ENCODE measurements at places on chromosomes 4 and X.

DNA sequence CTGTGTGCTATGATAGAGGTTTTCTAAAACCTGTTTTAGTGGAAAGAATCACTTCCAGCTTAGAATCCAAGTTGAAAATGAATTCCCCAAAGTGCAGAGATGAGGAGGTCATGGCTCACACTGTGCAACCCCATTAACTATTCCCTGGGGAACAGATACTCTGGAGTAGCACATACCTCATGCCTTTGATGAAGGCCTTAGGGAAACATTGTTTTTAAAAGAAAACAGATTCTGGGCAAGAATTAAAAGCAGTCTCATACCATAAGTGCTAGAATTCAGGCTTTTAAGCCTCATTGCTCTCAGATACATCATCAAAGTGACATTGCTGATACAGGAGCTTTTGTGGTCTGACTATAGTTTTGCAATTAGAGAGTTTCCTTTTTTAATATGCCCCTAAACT lies 115.1 kb downstream of the NDST4 start:
- no peak overlapping the region for H3K4me3 ChIP-seq
- DNase-seq = no peak
- no peaks in the 10 kb centered on the region for H3K27me3 ChIP-seq

GRCh38 chr4:146790515-146790914 lies 151.8 kb downstream of the POU4F2 start:
- H3K36me3 ChIP-seq = no peaks in the 10 kb centered on the region
- no peaks in the 10 kb centered on the region for H3K4me1 ChIP-seq
- H3K27ac ChIP-seq = no peak overlapping the region
- no peaks in the 10 kb centered on the region for H3K27me3 ChIP-seq

DNA sequence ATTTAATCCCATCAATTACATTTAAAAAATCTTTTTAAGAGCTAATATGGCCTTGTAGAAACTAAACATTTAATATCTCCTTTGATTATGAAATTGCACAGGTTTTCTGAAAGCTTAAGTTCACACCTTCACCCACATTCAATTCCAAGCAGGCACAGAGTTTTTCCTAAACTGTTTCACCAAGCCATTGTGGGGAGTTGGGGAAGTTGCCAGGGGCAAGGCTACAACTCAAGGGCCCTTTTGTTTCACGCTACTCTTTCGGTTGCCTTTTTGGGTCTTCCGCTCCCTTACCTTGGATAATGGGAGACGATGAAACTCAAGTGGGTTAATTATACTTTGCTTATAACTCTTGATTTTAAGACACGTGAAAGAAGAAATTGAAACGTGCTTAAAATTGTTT lies 33.3 kb downstream of the APBB2 start:
- no peaks in the 10 kb centered on the region for H3K36me3 ChIP-seq
- no peak overlapping the region for H3K4me3 ChIP-seq
- H3K4me1 ChIP-seq = peaks cover 25% of the 10 kb centered on the region
- no peak for DNase-seq
- H3K27me3 ChIP-seq = no peaks in the 10 kb centered on the region

DNA sequence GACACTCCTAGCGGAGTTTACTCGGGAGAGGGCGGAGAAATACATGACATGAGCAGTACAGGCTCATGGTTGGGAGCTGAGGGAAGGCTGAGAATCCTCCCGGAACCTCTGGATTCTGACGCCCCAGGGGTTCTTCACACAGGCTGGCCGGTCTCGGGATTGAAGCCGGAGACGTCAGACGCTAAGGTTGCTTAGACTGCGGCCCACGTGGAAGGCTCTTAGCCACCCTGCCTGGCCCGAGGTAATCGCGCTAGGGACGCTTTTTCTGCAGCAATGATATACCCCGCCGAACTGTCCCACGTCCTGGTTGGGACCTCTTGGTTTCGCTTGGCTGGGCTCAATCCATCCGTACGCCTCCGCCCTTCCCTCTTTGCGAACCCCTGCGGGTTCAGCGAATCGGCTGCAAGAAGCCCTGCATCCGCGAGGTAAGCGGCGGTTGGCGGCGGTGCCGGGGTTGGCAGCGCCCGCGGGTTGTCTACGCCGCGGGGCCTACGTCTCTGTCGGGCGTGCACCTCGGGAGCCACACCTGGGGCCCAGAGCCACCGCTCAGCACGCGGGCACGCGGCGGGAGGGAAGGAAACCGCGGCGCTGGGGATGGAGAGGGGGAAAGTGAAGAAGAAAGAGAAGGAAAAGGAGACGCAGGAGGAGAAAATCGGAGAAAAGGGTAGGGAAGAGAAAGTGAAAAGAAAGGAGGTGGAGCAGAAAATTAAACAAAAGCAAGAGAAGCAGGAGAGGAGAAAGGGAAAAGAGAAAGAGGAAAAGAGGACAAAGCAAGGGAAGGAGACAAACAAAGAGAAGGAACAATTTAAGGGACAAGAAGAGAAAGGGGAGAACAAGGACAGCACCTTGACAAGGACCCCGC lies at the start of gene ARL9:
ARL9 (plus strand) TSS at position 523 of the 862 bp plus-strand sequence; CDS start at position 595, 72 bp downstream.
- peak; percentile 49 for DNase-seq
- peak within 1 kb of the TSS; percentile 21 for H3K4me3 ChIP-seq
- H3K27me3 ChIP-seq = no peaks in the 10 kb centered on the region
- H3K27ac ChIP-seq = no peak within 1 kb of the TSS

DNA sequence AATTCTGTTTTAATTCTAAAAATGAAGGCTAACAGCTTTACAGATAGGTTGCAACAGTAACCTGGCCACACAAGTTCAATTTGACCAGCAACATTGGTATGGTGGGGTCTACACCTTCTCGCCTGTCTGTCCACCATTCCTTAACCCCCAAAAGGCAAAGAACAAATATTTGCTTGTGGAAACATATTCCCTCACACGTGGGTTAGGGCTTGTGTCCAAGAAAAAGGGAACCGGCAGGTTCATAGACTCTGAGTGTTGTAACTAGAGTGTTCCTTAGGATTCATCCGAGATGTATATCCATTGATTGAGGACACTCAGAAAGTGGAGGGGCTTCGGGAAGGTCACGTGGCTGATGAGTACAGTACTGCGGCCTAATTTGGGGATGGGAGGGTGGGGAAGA lies 54.1 kb downstream of the C4orf51 start:
- peaks cover 50% of the 10 kb centered on the region for H3K4me1 ChIP-seq
- H3K4me3 ChIP-seq = no peak overlapping the region
- DNase-seq = no peak
- H3K36me3 ChIP-seq = no peaks in the 10 kb centered on the region
- no peaks in the 10 kb centered on the region for H3K27me3 ChIP-seq

DNA sequence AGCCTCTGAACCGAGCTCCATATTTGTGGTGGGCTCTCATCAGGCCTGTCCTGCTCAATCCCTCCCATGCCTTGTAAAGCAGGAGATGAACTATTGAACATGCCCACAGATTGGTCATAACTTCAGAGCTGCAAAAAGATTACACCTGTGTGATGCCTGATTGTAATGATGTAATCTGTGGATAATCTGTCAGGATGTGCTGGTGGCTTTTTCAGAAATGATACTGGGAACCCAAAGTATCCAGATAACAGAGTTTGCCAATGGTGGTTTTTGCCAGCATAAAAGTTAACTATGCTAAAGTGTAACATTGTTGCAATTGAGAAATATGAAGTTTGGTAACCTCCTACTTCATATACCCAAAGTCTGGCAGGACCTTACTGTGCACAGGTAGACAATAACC lies 393.4 kb downstream of the RAPGEF2 start:
- peaks cover 5% of the 10 kb centered on the region for H3K4me1 ChIP-seq
- H3K4me3 ChIP-seq = no peak overlapping the region
- no peaks in the 10 kb centered on the region for H3K27me3 ChIP-seq
- no peak for DNase-seq
- no peaks in the 10 kb centered on the region for H3K36me3 ChIP-seq

DNA sequence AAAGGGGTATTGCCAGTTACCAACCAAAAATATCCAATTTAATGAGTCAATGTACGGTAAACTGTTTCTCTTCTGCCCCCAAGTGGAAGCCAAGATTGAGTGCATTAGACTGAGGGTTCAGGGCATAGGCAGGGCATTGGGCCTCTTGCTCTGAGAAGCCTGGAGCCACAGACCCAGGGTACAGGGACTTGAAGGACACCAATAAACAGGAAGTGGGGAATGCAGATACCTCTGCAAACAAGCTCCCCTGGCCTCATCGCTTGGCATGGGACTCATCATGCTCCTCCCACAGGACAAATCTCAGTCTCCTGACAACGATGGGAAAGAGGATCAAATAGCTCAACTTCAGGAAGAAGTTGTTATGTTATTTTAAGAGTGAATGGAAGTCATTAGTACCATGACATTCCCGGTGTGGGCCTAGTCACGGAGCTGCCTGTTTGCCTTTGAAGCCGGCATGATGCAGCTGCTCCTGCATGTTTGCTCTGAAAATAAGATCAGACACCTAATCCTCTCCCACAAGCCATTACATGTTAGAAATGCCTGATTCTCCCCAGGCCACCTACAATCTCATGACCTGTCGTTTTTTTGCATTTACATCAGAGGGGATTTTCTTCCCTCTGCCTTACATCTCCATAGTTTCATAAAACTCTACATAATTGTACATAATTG lies 224.2 kb downstream of the RCHY1 start:
- H3K4me3 ChIP-seq = no peak overlapping the region
- no peaks in the 10 kb centered on the region for H3K36me3 ChIP-seq
- no peak for DNase-seq
- H3K27me3 ChIP-seq = no peaks in the 10 kb centered on the region
- no peaks in the 10 kb centered on the region for H3K4me1 ChIP-seq
- no peak overlapping the region for H3K27ac ChIP-seq

DNA sequence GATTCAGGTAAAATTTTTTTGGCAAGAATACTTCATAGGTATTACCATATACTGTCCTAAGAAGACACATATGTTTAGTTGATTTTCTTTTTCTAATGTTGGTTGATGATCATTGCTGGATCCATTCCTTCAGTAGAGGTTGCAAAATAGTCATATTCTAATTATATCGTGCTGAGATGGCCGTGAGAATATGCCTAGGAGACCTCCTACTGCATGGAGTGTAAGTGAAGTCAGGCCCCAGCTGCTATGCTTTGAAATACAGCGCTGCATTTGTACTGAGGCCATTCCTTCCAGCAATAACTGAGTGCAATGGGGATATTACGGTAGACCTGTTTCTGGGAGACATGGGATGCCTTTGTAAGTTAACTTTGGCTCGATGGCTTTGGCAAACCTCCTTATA lies 6.7 kb upstream of the PLAC8 start:
- H3K27me3 ChIP-seq = no peaks in the 10 kb centered on the region
- H3K4me3 ChIP-seq = no peak overlapping the region
- no peak overlapping the region for H3K27ac ChIP-seq
- no peaks in the 10 kb centered on the region for H3K4me1 ChIP-seq
- no peak for DNase-seq

DNA sequence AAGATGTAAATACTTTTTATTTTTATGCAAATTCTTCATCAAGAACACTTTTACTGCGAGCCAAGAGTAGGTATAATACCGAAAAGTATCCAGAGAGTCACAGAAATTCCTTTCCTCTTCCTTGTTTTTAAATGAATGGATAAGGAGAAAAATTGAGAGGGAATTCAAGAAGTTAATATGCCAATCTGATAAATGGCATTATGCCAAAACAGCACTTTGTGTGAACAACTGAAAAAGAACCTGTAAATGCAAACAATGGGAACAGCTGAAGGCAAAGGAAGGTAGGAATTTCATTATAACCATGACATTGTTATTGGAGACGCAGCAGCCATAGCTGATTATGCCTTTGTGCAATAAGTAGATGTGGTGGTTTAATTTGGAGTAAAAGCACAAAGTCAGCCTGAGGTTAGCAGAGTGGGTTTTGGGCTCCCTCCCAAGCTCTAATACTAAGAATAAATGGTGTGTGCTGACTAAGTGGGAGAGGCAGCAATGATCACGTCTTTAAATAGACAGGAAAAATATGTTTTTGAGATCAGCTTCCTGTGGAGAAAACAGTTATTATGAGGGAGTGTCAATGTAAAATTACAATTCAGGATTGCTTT lies 209.8 kb upstream of the NDST4 start:
- no peak for DNase-seq
- no peak overlapping the region for H3K27ac ChIP-seq
- no peaks in the 10 kb centered on the region for H3K36me3 ChIP-seq
- H3K27me3 ChIP-seq = no peaks in the 10 kb centered on the region

DNA sequence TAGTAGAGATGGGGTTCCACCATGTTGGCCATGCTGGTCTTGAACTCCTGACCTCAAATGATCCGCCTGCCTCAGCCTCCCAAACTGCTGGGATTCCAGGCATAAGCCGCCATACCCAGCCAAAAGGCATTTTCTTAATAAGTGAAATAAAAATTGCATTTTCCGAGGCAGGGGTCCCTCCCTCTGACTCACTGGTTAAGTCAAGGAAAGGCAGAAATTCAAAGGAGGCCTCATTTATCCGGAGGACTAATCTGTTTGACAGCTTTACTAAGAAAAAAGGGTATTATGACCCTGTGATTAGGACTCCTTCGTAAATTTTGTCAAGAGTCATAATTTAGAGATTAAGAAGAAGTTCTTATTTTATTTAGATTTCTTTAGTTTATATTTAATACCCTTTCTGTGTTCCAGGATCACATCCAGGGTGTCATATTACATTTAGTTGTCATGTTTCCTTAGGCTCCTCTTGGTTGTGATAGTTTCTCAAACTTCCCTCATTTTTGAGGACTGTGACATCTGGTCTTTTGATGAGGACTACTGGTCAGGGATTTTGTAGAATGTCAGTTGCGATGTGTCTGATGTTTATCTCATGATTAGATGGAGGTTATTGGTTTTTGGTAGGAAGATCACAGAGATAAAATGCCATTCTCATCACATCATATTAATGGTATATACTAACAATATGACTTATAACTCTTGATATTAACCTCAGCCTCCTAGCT lies 753.7 kb upstream of the AMOT start:
- no peaks in the 10 kb centered on the region for H3K36me3 ChIP-seq
- H3K4me1 ChIP-seq = no peaks in the 10 kb centered on the region
- H3K27me3 ChIP-seq = peaks cover 3% of the 10 kb centered on the region
- no peak overlapping the region for H3K27ac ChIP-seq
- no peak overlapping the region for H3K4me3 ChIP-seq

GRCh38 chrX:137432609-137433008 lies 133.3 kb upstream of the ZIC3 start:
- H3K4me3 ChIP-seq = no peak overlapping the region
- H3K27me3 ChIP-seq = peaks cover 3% of the 10 kb centered on the region
- DNase-seq = no peak
- no peak overlapping the region for H3K27ac ChIP-seq

GRCh38 chr4:149047368-149047767 lies 605.2 kb upstream of the NR3C2 start:
- H3K27ac ChIP-seq = no peak overlapping the region
- no peaks in the 10 kb centered on the region for H3K27me3 ChIP-seq
- H3K36me3 ChIP-seq = no peaks in the 10 kb centered on the region
- no peak for DNase-seq
- H3K4me3 ChIP-seq = no peak overlapping the region

DNA sequence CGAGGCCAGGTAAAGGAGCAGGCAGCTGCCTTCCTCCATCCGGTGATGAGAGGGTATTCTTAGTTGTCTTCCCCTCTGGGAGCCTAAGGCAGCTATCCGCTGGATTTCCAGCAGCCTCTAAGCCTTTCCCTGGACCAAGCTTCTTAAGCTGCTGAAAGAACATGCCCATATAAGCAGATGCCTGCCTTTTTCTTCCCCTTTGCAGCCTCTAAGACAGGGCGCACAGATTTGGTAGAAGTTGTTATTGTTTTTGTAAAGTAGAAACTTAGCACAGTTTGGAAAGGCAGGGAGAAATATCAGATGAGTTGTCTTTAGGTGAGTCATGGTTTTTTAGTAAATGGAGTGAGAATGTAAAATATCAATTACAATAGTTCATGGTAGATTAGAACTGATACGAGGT lies 210.8 kb downstream of the ARHGAP10 start:
- no peak overlapping the region for H3K4me3 ChIP-seq
- no peaks in the 10 kb centered on the region for H3K36me3 ChIP-seq
- H3K27me3 ChIP-seq = no peaks in the 10 kb centered on the region
- no peak for DNase-seq
